AML-193 (cell line): ENCODE measurements at places on chromosomes 6 and 20.

- no peak for DNase-seq
Measured at GRCh38 chr6:92559003-92559402, 860.4 kb downstream of the EPHA7 start.

DNA sequence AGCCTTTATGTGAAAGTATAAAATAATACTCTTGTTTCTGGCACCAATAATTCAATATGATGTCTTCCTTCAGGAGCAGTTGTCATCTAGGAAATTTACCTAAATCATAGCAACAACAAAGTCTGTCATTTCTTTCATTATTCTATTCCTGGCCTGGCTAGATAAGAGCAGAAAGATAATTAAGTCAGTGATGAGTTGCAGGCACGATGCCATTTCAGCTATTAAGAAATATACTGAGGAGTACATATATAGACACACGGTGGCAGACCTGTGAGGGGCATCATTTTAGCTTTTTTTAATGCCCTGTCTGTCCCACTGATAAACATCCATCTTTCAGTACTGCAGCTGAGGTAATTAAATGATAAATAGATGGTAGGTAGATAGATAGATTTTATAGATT lies 756.1 kb upstream of the EPHA7 start:
- no peak for DNase-seq

- DNase-seq, result no peak
Measured at GRCh38 chr6:112149719-112150263, 62.4 kb downstream of the FAM229B start.

DNA sequence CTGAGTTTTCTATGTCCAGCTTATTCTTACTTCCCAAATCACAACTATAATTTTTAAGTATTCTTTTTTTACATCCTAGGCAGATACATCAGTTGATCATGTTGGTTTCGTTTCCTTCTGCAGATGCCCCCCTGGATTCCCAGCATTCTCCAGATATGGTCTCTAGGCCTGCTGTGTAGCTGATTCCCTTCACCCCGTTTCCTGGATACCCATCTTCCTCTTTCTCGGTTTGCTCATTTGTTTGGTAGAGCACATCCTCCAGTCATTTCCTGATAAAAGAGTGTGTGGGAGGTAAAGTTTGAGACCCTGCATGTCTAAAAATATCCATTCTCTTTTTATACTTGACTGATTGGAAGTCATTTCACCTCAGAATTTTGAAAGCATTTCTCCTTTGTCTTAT lies 66.4 kb downstream of the ANKS1A start:
- peak; percentile 41 for DNase-seq

GRCh38 chr6:139334806-139335446 lies 39.5 kb downstream of the CITED2 start:
- DNase-seq, result peak; percentile 60

DNA sequence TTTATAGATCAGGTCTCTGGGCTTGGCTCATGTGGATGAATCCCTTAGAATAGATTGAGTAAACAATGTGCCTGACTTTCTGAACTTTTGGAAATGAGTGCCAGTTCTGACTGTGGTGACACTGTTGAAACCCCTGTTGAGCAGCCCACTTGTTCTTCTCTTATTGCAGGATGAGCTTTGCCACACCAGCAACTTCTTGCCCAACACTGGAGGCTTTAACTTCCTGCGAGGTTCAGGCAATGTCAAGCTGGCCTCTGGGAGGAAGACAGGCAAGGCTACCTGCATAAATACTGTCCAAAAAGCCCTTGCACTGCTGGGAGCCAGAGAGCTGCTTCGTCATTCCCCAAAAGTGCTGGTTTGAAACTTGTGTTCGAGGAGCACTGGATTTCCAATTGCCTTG lies 32.8 kb upstream of the SMIM8 start:
- DNase-seq, result peak; percentile 91

- no peak for DNase-seq
Measured at GRCh38 chr6:11953641-11954040, 58.5 kb upstream of the HIVEP1 start.
